ENCODE measurements at places on chromosomes 7 and 10.

- DNase-seq = peak; percentile 29
These were observed 145.3 kb upstream of the PRSS1 start for GRCh38 chr7:142603870-142604448.

- no peak for DNase-seq
These were observed 561.5 kb downstream of the DNAJB9 start for GRCh38 chr7:109131141-109131540.

GRCh38 chr10:130440971-130441370, 304.8 kb downstream of the GLRX3 start:
- no peak for DNase-seq

DNA sequence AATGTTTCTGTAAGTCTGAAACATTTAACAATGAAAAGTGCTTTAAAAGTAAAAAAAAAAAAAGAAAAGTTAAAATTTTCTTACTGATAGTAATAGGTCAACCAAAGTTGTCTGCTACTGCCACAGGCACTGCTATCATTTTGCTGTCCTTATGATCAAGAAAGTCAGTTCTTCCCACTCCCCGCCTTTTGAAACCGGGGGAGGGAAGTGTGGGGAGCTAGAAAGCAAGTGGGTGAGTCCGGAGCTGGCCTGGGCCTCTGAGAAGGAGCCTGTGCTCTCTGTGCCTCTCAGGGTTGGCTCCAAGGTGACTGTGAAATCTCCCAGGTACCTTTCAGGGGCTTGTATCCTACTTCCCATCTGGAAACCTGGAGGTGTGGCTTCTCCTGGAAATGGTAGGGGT, 7.3 kb downstream of the C7orf57 start:
- no peak for DNase-seq

DNA sequence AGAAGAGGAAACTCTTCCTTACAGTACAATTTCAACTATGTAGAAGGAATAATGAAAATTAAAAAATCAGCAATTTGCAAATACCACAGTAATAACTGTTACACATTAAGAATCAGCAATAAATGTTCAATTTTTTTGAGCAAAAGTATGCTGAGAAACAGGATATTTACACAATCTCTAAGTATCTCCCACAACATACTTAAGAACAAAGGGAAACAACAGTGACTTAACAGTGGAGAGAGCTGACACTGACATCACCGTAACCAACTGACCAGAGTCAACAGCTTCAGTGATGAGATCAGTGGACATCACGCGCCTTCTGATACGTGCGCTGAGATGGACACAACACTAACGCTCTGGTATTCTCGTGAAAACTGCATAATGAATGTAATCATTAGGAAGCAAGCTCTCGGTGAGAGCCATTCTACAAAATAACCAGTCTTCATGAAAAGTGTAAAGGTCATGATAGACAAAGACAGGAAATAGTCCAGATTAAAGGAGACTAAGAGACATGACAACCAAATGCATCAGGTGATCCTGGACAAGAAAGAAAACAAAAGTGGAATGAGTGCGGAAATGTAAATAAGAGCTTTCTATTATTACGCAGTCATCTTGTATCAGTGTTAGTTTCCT, 82.6 kb downstream of the PIP4K2A start:
- peak; percentile 93 for DNase-seq
